Activated T-cell treated with anti-CD3 and anti-CD28 coated beads, Interleukin-2, amount 50 U/mL, for 72 hours (primary cell): ENCODE measurements at places on chromosomes 2 and 18. TPM values are rescaled to one million over a fixed set of nuclear protein-coding genes. Genes with fewer than 3 reads are reported as not detected.

- no peak overlapping the region for H3K4me3 ChIP-seq
- H3K27ac ChIP-seq = no peak overlapping the region
- no peak for DNase-seq
These were observed 308.1 kb downstream of the GBX2 start for GRCh38 chr2:235860111-235860510.

DNA sequence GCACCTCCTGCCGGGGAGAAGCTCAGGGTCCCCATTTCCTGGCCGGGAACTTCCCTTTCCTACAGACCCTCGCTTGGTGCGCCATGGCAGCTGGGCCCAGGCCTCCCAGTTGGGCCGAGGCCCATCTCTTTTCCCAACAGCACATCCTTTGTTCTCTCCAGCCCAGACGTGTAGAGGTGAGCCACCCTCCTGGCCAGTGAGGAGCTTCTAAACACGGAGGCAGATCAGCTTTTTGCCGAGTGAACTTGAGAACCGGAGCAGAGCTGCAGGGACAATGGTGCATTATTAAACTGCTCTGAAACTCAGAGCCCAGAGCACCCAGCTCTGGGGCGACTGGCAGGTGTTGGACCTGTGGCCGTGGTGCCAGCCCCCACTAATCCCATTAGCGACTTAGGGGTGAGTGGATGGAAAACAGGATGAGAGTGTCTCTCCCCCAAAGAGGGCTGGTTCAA lies 25.4 kb downstream of the SH3BP4 start:
- H3K27me3 ChIP-seq = no peaks in the 10 kb centered on the region
- no peaks in the 10 kb centered on the region for H3K36me3 ChIP-seq
- no peak overlapping the region for H3K27ac ChIP-seq

GRCh38 chr2:27442920-27443282 lies 720 bp downstream of the KRTCAP3 start:
- peaks cover 7% of the 10 kb centered on the region for H3K4me1 ChIP-seq
- H3K27me3 ChIP-seq = no peaks in the 10 kb centered on the region
- no peak overlapping the region for H3K4me3 ChIP-seq
- no peak overlapping the region for H3K27ac ChIP-seq
- DNase-seq = no peak

Gene ARL4C
- total RNA-seq = 53.7 TPM

- peak overlapping the region; percentile 100 for H3K4me3 ChIP-seq
- peaks cover 22% of the 10 kb centered on the region for H3K36me3 ChIP-seq
- peaks cover 36% of the 10 kb centered on the region for H3K4me1 ChIP-seq
- DNase-seq = peak; percentile 26
- peak overlapping the region; percentile 100 for H3K27ac ChIP-seq
These were observed 577 bp downstream of the ERCC3 start for GRCh38 chr2:127293386-127293747.

Gene GAREM2
- total RNA-seq = 1.4 TPM

Gene EVX2
- not detected for total RNA-seq

Gene BUB1
- 80.8 TPM for total RNA-seq

Gene PPP1R1C
- total RNA-seq = not detected

Gene KRTCAP3
- 14.6 TPM for total RNA-seq
